ELR (cell line): ENCODE measurements at places on chromosomes 5 and 9.

DNA sequence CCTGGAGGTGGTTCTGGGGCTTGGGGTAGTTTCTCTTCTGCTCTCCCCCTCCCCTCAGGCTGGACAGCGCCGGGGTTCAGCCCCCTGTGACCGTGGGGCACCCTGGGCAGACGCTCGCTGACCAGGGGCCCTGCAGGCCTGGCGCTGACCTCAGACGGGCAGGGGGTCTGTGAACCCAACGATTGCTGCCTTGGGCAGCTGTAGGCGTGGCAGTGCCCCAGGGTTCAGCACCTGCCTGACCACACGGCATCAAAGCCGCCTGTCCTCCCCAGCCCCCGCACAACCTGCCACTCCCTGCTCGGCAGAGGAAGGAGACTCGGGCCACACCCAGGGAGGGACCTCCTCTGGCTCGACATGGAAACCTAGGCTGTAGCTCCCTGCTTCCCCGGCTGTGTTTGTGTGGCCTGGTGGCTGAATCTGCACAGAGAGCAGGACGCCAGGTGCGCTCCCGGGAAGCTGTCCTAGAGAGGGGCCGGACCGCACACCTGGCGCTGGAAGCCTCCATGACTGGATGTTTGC is 12.2 kb downstream of the LCN12 start:
- DNase-seq: no peak

- DNase-seq: no peak
Measured at GRCh38 chr5:155594270-155594669, 580.7 kb downstream of the KIF4B start.

GRCh38 chr5:52277101-52277500 is 510.6 kb upstream of the ITGA1 start:
- DNase-seq: no peak

DNA sequence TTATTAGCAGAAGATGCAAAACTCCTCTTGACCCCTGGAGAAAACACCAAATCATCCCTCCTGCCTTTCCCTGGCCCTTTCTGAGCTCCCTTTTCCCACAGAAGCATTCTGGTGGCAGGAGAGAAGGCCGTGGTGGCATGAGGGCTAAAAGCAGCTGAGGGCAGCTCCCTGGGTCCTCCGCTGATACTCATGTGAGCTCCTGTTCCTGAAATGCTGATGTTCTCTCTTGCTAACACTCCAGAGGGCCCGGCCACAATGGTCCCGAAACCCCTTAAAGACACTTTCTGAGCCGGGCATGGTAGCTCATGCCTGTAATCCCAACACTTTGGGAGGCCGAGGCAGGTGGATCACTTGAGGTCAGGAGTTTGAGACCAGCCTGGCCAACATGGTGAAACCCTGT is 183.1 kb downstream of the HSPA4 start:
- no peak for DNase-seq

- peak; percentile 60 for DNase-seq
Measured at GRCh38 chr9:14661421-14662059, 31.7 kb downstream of the ZDHHC21 start.

DNA sequence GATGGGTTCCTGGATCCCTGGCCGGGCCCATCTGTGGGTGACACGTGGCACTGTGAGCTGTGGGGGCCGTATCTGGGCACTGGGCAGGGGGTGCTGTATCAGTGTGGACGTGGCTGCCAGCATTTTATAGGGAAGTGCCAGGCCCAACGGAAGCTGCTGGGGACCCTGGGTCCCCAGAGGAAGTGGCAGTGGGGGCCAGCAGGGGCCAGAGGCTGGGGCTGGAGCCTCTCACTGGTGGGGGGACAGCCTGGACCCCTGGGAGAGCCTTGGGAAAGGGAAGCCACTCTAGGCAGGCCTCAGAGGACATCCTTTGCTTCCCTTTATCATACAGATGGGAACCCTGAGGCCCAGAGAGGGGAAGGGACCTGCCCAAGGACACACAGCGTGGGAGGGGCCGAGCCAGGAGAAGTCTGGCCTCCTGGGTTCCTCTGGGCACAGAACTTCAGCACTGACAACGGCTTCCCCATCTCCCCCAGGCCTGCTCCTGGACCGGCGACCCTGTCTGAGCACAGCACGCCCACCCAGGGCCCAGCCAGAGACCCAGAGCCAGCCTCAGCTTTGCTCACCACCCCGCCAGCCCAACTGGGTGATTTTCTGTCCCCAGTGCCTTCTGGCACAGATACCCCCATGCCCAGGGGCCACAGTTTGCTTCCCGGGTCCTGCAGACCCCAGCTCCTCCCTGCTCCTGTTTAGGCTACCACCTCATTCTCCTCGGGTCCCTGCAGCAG is 15.5 kb upstream of the LAMC3 start:
- DNase-seq: no peak

DNA sequence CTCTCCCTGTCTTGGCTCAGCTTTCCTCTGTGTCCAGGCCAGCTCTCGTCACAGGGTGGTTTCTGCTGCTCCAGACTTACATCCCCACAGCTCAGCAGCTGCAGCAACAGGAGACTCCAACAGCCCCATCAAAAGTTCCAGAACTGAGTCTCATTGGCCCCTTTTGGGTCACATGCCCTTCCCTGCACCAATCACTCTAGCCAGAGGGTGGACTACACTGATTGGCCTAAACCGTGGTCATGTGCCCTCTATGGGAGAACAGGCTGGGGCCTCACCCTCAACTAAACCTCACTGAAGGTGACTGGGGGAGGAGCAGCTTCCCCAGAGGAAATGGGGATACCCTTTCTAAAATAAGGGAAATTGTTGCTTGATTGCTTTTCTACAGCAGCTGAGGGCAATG is 44.4 kb upstream of the CPLX2 start:
- DNase-seq: no peak

- no peak for DNase-seq
Measured at GRCh38 chr9:70959366-70959765, 162.1 kb downstream of the TRPM3 start.

DNA sequence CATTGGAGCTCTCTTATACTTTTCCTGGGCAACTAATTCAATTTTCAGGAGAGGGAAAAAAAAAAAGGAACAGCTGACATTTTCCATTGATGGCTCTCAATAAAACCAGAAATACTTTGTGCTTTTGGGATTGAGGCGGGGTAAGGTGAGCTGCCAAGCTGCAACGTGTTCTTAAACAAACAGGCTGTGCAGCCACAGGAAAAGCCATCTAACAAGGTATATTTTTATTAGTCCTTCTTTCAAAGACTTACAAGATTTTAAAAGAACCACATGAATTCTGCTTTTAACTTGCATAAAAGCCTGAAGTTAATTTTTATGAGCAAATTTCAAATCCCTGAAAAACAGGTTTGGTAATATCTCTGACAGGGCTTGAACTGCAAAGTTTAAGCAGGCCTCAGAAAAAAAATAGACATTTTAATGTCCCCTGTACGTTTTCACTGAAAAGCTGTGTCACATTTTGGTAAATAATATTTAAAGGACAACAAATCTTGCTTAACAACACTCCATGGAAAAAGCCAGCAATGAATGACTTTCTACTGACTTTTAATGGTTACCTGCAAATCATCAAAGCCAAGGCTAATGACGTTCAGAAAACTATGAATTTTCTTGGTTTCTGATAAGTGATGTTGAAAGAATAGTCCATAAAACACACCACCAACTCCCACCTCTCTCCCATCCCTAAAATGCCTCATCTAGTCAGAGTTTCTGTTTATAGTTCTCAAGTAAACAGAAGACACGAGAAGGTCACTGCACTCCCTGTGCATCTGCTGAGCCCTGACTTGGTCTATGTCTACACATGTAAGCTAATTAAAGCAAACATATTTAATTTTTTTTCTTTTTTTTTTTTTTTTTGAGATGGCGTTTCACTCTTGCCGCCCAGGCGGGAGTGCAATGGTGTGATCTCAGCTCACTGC is 433.6 kb downstream of the PIK3R1 start:
- no peak for DNase-seq

DNA sequence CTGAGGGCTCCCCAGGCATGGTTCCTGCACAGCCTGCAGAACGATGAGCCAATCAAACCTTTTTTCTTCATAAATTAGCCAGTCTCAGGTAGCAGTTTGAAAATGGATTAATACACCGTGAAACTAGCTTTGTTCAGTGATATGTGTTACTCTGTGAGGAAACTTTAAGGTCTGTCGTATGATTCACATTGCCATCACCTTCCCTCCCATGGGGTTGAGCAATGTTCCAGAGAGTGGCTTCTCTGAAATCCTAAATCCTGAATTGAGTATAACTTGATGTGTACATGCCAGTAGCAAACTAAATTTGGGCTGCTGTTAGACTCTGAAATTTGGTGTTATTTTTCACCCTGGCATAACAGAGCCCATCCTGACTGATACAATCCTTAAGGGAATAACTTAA is 866.4 kb upstream of the C9orf72 start:
- DNase-seq: no peak

- no peak for DNase-seq
Measured at GRCh38 chr5:141495453-141495811, 6.6 kb downstream of the PCDHGC5 start.

GRCh38 chr9:69131682-69132081 is 42.4 kb upstream of the TJP2 start:
- DNase-seq: peak; percentile 95

- no peak for DNase-seq
Measured at GRCh38 chr9:34385561-34386230, 9.0 kb upstream of the MYORG start.

- no peak for DNase-seq
Measured at GRCh38 chr5:169697976-169698375, 60.9 kb downstream of the DOCK2 start.

DNA sequence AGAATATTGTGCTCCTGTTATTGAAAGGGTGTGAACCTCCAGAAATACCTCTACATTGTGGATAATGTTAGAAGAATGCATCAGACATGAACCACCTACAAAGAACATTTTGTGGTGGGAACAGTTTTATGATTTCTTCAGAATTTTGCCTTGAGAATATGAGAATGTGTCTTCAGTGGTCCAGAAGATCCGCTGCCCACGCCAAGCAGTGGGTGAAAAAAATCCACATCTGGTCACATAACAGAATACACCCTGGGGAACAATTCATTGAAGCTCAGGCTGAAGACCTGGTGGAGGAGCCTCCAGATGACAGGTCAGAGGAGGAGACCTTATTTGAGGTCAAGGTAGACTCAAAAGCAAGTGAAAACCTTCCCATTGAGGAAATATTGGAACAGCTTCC is 69.1 kb downstream of the DEPDC1B start:
- no peak for DNase-seq

- DNase-seq: no peak
Measured at GRCh38 chr5:134491841-134492442, 33.5 kb upstream of the JADE2 start.

DNA sequence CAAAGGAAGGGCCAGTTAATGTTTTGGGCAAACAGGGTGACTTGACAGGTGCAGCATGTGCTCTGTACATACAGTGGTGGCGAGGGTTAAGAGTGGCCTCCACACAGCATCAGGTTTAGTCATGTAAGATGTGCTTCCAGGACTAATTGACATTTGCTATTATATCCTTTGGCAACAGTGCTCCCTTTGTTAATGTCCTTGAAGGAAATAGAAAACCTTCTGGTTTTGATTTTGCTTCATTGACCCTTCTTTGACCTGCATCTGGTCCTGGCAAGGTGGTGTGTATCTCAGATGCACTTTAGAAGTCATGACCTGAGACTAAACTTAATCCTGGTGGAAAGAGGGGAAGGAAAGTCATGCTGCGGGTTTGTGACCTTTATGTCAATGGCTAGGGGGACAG is 440.0 kb downstream of the ENC1 start:
- no peak for DNase-seq

DNA sequence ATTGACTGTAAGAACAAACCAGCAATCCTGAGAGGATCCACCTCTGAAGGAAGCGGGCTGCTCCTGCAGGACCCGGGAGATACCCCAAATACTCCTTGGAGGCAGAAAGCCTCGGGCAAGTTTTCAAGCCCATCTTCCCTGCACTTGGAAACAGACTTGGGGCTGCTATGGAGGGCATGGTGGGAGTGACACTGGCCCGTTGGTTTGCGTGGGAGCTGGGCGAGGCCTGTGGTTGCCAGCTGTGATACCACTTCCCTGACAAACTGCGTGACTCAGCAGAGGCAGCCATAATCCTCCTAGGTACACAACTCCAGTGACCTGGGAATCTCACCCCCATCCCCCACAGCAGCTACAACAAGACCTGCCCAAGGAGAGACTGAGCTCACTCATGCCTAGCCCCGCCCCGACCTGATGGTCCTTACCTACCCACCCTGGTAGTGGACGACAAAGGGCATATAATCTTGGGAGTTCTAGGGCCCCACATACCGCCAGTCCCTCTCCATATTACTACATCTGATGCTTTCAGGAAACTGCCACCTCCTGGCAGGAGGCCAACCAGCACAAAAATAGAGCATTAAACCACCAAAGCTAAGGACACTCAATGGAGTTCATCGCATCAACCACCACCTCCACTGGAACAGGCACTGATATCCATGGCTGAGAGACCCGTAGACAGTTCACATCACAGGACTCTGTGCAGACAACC is 38.1 kb upstream of the VLDLR start:
- no peak for DNase-seq

DNA sequence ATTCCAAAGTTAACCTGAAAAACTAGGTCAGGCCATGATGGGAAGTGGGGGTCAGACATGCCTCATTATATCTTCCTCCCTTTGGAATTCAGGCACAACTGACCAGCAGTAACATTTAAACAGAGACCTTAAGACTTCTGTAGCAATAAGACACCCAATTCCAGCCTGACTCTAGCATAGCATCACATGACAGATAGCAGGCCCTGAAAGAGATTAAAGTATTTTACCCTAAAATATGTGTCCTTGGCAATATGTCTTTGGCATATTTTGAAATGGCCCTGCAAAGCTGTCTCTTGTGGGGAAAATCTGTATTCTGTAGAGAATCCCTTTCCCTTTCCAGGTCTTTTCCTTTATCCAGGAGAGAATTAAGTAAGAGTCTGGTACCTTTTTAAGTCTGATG is 34.3 kb downstream of the S1PR3 start:
- DNase-seq: no peak

- DNase-seq: peak; percentile 62
Measured at GRCh38 chr9:97895695-97896332, 26.5 kb downstream of the TRMO start.

GRCh38 chr5:74943905-74944304 is 77.7 kb upstream of the FAM169A start:
- no peak for DNase-seq

- no peak for DNase-seq
Measured at GRCh38 chr5:2432076-2432920, 319.2 kb downstream of the IRX2 start.

- DNase-seq: peak; percentile 10
Measured at GRCh38 chr5:76527685-76528161, 95.5 kb downstream of the F2RL2 start.

- DNase-seq: no peak
Measured at GRCh38 chr9:127277099-127277498, 12.5 kb downstream of the GARNL3 start.

- peak; percentile 7 for DNase-seq
Measured at GRCh38 chr9:126108240-126108639, 218.4 kb upstream of the MVB12B start.

DNA sequence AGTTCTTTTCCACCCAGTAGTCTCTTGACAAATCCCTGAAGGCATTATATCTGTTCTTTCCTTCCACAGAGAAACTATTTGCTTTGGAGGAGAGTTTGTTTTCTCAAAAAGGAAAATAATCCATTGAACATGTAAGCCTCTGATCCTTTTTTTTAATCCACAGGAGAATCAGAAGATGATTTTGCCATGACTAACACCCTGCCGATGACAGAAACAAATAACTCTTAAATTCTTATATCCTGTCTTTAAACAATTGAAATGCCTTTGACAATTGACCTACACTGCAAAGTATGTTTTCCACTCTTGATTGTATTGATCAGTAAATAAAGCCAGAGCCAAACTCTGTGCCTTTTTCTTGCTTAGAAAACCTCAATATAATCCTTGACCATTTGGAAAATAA is 666.4 kb upstream of the CTNND2 start:
- peak; percentile 32 for DNase-seq
